ENCODE measurements at places on chromosomes 2 and 18.

- no peak for DNase-seq
Measured at GRCh38 chr2:232075859-232076258, 114.3 kb downstream of the DIS3L2 start.

DNA sequence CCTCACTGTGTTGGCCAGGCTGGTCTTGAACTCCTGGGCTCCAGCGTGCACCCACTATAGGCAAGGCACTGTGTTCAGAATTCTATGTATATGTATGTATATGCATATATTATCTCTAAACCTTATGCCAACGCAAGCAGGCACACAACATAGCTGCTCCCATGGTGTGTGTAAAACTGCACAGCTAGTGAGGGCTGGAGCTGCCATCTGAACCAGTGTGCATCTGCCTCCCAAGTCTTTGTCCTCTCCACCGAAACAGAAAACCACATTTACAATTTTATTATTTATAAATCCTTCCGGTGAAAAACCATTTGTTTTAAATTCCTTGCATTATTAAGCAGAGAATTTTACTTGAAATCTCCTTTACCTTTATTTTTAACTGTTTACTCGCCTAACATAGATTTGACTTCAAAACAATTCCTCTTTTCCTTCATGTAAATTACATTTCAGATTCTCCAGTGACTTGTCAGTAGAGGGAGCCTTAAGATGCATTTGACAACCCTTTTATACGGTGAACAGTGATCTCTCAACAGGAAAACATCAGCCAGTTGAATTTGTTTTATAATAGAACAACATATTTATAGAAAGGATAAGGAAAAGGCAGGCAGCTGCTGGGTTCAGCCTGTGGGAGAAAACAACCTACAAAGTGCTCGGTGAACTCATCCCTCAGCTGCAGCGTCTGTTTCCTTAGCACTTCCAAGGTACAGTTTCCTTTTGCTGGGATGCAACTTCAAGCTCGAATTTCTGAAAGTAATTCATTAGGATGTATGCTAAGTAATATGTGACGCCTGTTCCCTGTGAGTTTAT, 101.2 kb downstream of the MYT1L start:
- no peak for DNase-seq

DNA sequence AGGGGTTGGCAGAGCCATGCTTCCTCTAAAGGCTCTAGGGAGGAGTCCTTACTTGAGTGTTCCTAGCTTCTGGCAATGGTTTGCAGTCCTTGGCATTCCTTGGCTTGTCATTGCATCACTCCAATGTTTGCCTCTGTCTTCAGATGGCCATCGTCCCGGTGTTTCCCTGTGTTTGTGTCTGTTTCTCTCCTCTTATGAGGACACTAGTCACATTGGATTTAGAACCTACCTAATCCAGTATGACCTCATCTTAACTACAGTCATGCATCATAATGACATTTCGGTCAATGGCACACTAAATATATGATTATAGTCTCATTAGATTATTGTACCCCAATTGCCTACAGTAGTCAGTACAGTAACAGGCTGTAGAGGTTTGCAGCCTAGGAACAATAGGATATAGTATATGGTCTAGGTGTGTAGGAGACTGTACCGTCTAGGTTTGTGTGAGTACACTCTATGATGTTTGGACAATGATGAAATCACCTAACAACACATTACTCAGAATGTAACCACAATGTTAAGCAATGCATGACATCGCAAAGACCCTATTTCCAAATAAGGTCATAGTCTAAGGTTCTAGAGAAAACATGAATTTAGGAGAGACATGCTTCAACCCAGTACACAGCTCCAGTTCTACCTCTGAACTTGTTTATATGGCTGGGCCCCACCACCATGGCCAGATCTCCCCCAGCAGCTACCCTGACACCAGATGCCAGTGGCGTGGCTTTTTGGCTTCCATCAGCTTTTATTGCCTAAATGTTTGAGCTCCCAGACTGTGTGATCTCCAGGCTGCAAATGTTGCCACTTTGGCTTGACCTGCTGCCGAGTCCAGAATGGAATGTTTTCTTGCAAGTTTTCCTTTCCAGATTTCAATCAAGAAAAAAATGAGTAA, 22.1 kb downstream of the SRD5A2 start:
- no peak for DNase-seq

GRCh38 chr2:36461039-36461681, 105.6 kb downstream of the CRIM1 start:
- no peak for DNase-seq

DNA sequence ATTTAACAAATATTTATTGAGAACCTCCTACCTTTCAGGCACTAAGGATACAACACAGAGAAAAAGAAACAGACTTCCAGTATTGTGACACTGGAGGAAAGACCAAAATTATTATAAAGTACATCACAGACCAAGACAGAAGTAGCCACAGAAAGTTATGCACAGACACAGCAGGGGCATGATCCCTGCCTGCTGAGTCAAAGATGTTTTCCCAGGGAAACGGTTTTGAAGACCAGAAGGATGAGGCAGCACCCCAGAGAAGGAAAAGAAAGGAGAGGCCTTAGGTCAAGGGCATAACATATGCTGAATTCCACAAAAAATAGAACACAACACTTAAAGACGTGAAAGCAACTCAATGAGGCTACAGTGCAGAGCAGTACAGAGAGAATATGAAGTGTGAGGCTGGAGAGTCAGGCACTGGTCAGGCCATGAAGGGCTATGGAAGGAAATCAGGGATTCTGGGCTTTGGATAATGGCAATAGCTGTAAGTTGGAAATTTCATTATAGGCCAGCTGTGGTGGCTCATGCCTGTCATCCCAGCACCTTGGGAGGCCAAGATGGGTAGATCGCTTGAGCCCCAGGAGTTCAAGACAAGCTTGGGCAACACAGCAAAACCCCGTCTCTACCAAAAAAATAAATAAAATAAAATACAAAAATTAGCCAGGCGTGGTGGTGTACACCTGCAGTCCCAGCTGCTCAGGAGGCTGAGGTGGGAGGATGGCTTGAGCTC, 8.2 kb downstream of the ADAM17 start:
- no peak for DNase-seq

All from KG1 (cell line).